ENCODE measurements at places on chromosomes 11 and 22.

- peak; percentile 98 for DNase-seq
Observed at GRCh38 chr22:37696657-37697537, at the start of gene TRIOBP. TSS of gene TRIOBP (plus strand) at chr22:37697048. CDS start at chr22:37701366, 4,318 bp downstream.

GRCh38 chr22:50582493-50583293 lies at the start of gene CHKB:
TSS of gene CHKB (minus strand) at chr22:50582849. CDS start at chr22:50582781, 68 bp downstream.
- DNase-seq = peak; percentile 92

DNA sequence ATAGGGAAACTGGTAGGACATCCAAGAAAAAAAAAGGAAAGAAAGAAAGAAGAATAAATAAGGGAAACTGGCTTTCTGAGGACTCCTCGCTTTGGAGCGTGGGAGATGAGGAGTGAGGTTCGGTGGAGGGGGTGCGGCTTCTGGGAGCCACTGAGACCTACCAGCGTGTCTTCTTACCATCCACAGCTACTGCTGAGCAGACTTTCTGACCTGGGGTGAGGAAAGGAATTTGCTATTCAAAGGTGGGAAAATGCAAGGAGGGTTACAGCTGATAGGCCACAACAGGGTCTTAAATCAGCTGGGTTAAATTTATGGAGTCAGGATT lies 488 bp upstream of the SELENOM start:
- no peak for DNase-seq

DNA sequence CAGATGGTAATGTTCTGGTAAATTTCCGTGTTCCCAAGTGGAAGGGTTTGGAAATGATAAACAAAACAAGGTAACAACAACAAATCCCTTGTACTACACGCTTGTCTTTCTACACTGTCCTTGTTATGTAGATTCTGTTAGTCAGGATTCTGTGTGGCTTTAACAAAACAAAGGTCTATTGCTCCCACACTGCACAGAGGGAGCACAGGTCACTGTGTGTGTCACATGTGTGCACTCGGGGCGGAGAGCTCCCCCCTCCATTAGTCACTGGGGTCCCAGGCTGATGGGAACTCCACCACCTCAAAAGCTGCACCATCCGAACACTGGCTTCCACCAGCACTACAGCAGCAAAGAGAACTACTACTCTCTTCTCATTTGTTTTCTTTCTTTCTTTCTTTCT lies 227.9 kb downstream of the NTM start:
- DNase-seq = no peak

DNA sequence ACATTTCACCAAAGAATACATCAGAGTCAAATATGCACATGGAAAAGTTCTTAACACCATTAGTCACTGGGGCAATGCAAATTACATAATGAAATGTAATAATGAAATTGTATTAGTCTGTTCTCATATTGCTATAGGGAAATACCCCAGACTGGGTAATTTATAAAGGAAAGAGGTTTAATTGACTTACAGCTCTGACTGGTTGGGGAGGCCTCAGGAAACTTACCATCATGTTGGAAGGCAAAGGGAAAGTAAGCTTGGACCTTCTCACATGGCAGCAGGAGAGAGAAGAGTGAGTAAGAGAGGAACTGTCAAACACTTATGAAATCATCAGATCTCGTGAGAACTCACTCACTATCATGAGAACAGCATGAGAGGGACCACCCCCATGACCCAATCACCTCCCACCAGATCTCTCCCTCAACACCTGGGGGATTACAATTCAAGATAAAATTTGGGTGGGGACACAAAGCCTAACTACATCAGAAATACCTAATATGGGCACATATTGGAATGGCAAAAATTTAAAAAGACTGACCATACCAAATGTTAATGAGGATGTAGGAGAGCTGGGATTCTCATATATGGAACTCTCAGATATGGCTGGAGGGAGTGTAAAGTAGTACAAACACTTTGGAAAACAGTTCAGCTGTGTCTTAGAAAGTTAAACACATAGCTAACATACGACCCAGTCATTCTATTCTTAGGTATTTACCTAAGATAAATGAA lies 65.1 kb upstream of the CD44 start:
- no peak for DNase-seq

DNA sequence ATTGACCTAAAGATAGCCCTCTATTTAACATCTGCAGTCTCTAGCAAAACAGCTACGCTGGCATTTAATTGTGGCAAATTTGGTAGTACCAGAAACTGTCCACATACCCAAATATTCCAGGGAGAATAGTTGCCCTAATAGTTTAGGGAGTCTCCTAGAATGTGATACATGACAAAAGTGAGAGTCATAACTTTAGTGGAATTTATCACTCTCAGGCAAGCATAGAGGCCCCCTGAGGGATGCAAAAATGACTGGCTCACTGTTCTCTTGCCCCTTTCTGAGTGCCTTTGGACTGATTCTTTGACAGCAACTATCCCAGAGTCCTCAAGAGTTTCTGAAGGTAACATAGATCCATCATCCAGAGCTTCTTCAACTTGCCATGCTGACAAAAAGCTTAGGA lies 2.3 kb upstream of the OR51B4 start:
- no peak for DNase-seq

GRCh38 chr11:131910523-131911387 lies 540.3 kb downstream of the NTM start:
- DNase-seq = peak; percentile 19

- DNase-seq = peak; percentile 51
Observed at GRCh38 chr11:117239295-117239694, 6.8 kb downstream of the RNF214 start.

DNA sequence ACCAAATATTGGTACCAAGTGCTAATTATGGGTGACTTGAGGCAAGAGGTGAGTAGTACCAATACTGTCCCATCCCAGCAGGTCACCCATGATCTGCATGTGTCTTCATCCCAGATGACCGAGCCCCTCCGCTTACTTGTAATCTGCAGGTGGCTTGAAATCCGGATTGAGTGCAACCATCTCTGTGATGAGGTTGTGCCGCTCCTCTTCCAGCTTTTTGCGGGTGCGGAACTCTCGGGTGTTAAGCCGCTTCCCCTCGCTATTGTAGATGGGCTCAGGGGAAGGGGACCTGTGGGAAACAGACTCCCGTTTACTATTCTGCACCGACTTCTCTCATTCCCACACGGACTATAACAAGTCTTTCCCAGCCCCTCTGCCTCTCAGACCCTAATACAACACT lies 8.2 kb downstream of the SF1 start:
- DNase-seq = no peak

- DNase-seq = no peak
Observed at GRCh38 chr11:83954780-83955179, 668.6 kb upstream of the CCDC90B start.

GRCh38 chr11:103582351-103582909 lies 454.0 kb upstream of the DDI1 start:
- DNase-seq = no peak

DNA sequence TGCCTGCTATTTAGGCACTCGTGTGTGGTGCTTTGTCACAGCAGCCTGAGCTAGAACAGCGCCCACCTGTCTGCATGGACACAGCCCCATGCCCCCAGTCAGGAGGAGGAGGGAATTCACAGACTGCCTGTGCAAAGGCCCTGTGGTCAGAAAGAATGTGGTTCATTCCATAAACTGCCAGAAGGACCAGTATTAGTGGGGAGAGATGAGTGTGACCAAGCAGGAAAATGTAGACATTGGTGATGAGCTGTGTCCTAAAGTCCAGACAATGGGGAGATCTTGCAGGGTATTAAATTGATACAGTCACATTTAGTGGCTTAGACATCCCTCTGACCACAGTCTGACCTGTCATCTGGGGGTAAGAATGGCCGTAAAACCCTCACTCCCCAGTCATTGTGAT lies 83.7 kb upstream of the LINC01488 start:
- no peak for DNase-seq

GRCh38 chr11:102516179-102516578 lies 14.4 kb downstream of the MMP7 start:
- no peak for DNase-seq

GRCh38 chr11:130798801-130799200 lies 117.5 kb downstream of the SNX19 start:
- DNase-seq = no peak

DNA sequence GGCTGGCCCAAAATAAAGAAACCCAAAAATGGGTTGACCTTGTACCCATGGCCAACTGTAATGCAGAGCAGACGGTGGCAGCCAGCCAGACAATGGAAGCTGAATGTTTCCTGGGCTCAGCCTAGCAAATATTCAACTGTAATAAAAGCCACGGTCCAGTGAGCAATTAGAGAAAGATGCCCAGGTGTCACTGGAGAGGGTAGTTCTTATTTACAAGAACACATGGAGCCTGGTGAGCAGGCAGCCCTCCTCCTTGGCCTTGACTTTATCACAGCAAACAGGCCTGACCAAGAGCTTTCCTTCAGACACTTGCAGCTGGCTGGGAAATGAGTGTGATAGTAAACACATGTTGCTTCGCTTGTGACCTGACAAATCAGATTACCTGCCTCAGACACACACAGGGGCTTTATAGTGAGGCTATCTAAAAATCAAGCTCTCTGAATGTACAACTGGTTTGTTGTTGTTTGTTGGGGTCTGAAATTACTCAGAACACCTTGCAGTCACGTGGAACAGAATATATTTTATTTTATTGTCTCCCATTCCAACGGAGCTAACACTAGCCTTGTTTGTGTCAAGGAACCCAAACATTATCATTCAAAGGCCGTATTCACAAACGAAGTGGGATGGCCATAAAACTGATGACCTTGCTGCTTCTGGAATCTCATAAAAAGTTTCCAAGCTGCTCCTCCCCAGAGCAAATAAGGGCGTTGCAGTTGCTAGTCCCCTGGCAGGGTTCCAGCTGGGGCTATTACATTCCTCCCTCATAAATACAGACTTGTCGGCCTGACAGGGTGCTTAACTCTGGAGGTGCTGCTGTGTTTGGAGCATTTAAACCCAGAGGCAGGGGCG lies 161.1 kb downstream of the BBOX1 start:
- peak; percentile 61 for DNase-seq

GRCh38 chr11:120284272-120284671 lies 40.8 kb upstream of the TLCD5 start:
- DNase-seq = no peak

DNA sequence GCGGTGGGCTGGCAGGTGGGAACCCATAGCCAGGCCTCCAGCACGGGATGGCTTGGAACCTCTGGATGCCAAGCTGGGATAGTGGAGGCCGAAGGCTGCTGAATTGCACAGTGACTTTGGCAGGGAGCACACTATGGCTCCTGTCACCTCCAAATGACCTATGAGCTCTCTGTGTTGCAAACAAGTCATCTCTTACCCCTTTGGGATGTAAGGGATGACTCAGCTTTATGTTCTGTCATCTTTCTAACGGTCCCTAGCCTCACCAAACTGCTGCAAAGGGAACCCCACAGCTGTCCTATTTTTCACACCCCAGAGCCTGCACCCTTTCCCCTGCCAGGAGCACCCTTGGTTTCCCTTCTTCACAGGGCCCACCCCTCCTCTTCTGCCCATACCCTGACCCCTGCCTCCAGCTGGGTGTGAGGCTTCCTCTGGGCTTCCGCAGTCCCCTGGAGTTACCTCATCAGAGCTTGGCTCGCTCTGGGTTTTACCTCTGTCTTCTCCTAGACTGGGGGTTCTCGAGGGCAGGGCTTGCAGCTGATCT lies 2.7 kb upstream of the SCUBE1 start:
- DNase-seq = no peak

DNA sequence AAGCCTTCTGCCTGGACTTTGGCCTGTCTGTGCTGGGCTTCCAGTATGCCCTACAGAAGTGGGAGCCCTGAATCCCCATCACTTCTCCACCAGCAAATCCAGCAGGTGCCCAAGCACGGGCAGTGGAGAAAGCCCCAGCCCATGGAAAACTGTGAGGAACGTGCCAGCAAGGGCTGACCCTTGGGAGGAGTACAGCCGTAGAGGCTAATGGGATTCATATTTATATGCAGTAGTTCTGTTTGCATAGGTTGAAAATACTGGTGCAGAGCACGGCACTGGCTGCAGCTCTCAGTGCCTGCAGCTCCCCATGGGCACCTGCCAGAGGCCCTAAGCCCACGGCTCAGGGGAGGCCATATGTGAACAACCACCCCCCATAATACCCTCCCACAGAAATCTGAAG lies 10.1 kb downstream of the NAGA start:
- DNase-seq = no peak

DNA sequence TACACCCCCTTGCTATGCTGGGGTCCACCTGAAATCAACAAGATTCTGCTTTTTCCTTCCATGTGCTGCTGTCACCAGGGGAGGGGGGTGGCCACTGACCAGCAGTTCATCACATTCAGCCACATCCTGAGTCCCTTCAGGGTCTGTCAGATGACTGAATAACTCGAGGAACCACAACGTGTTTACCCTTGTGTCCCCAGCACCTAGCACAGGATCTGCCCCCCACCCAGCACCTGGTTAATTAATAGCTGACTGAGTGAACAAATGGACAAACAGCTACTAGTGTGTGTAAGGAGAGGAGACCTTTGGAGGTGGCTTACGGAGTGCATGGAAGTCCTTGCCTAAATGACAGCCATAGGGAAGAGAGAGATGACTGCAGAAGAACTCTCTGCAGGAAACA lies 119.5 kb upstream of the NCAM1 start:
- no peak for DNase-seq

DNA sequence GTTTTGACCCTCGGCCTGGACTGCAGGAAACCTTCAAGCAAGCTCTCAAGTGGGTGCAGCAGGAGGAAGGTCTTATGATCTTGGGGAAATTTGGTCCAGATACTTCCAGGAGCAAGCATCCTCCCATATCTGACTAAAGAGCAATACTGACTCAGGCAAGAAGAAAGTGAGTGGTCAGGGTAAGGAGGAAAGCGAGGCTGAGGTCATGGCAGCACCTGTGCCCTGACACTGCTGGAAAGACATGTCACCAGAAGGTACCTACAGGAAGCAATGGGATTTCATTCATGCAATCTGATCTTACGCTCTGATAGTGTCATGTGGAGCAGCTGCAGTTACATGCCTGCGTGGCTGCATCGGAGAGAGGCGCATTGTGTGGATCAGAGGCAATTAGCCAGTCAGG lies 6.5 kb upstream of the TOP3B start:
- no peak for DNase-seq

DNA sequence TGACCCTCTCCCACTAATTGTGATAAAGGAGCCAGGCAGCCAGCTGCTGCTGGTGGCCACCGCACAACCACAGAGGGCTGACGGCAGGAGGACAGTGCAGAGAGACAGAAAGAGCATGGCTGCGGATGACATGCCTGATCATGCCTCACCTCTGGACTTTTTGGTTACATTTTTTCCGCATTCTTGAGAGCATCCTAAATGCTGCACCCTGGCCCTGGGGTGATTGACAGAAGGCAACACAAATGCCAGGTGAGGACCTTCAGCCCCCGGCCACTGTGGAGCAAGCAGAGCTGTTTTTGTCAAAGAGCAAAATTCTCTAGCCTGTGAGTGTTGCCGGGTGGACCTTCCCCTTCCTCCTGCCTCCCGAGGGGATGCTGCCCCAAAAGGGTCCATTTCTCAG lies 78.5 kb downstream of the RPS6KA4 start:
- DNase-seq = no peak
